ENCODE measurements at places on chromosomes 6 and 20.

GRCh38 chr6:170124150-170124549, 166.7 kb downstream of the DLL1 start:
- DNase-seq, result no peak

- no peak for DNase-seq
Observed at GRCh38 chr20:40029589-40029988, 659.4 kb downstream of the MAFB start.

- no peak for DNase-seq
Observed at GRCh38 chr6:44129841-44130322, 2.5 kb downstream of the TMEM63B start.

DNA sequence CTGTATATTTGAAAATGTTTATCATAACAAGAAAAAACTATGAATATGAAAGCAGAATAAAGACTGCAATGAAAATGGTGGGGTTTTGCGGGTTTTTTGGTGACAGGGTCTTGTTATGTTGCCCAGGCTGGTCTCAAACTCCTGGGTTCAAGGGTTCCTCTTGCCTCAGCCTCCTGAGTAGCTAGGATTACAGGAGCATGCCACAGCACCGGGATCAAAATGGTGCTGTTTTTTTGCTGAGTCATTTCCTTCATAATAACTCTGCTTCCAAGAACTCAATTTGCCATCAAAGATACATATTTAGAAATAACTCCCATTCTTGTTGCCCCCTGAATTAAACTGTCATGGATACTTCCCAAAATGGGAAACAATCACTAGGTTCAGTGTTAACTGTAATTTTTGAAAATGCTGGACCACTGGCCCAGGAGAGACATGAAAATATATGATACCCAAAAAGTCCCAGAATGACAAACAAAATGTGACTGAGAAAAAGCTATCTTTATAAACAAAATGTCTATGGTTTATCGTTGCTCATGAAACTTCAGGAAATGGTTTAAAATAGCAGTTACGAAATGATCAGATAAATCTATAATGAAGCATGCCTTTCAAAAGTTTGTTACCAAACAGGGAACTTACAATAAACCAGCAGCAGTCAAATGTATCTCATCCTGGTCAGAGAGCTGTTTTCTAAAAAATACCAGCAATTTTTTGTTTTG, 32.2 kb downstream of the ILRUN start:
- DNase-seq, result no peak

- no peak for DNase-seq
Observed at GRCh38 chr6:167136376-167136775, 13.5 kb downstream of the CCR6 start.

DNA sequence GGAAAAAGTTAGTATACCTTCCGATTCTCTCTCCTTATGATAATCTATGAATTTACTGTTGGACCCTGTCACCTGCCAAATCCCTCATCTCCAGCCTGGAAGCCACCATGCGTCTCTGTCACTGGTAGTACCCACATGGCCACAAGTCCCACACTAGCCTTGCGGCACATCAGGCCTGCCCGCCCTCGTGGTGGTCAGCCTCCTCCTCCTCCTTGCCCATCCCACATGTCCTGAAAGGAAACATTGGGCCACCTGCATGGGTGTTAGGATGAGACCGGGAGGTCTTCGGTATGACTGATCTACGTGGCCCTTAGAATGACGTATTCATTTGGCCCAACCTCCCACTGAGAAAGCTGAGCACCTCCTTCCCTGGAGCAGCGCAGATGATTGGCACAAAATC, 37.0 kb upstream of the QKI start:
- DNase-seq, result no peak

DNA sequence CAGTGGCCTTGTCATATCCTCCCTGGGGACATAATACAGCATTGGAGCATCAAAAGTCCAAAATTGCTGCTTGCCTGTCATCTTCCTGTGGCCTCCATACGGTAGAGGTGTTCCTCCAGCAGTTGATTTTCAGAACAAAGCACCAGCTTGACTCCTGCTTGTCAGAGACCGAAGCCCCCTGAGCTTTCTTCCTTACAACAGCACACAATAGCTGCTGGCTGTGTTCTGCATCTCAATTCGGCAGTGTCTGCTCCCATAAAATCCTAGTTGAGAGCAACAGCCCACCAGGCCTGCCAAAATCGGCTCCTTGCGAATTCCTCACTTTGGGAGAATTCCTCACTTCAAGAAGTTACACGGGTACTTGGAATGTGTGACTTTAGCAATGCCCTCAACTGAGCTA, 372.9 kb downstream of the SAMD5 start:
- no peak for DNase-seq

DNA sequence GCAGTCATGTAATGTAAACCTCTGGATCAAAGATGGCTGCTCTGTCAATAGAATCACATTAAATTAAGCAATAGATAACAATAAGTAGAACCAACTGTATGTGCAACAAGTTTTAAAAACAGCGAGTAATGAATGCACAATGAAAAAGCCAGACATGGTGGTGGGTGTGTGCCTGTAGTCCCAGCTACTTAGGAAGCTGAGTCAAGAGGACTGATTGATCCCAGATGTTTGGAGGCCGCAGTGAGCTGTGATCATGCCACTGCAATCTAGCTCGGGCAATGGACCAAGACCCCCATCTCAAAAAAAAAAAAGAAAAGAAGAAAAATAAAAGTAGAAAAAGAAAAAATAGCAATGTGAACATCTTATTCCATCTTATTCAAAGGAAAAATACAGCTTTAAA, 558.7 kb upstream of the MMS22L start:
- no peak for DNase-seq

GRCh38 chr6:151765444-151765886, 42.0 kb upstream of the ESR1 start:
- no peak for DNase-seq

DNA sequence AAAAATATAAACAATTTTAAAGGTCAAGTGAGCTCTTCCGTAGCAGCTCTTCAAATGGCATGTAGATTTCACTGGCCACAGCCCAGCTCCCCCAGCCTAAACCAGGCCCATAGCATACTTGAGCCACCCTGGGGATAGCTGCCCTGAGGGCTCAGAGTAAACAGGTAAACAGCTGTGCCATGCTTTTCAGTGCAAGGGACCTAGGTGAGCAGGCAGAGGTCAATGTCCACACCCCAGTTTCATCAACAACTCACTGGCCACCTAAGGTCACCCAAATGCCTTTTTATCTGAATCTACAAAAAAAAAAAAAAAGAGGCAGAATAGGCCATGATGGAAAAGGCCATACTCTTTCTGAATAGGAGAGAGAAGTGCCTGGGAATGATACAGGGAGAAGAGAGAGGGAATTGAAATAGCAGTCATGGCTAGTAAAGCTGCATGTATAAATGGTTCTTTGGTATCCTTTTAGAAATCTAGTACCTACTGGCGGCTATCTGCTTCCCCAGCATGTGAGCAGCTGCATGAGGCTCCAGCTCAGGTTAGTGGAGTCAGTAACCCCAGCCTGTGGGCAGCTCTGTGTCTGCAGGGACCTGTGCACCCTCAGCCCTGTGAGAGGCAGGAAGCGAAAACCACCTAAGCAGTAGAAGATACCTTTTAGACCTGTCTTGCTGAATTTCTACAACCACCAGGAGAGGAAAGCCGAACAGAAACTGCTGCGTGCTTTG, 77.0 kb downstream of the FOXA2 start:
- no peak for DNase-seq

GRCh38 chr6:1144842-1145767, 166.8 kb upstream of the FOXQ1 start:
- DNase-seq, result no peak

DNA sequence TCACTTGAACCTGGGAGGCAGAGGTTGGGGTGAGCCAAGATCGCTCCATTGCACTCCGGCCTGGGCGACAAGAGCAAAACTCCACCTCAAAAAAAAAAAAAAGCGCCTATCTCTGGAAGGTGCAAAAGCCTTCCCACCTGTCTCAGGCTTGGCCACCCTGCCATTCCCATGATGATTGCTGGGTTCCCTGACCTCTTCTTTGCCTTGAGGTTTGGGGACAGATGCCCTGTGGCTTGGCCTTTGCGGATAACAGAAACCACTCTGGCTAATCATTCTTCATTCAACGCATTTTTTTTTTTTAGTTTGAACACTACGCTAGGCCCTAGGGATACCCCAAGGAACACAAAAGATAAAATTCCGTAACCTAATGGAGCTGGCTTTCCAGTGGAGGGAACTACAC, 6.8 kb upstream of the HMGA1 start:
- no peak for DNase-seq

GRCh38 chr6:101226677-101227135, 166.8 kb upstream of the GRIK2 start:
- DNase-seq, result no peak

- no peak for DNase-seq
Observed at GRCh38 chr6:51908243-51908642, 179.2 kb downstream of the PKHD1 start.

DNA sequence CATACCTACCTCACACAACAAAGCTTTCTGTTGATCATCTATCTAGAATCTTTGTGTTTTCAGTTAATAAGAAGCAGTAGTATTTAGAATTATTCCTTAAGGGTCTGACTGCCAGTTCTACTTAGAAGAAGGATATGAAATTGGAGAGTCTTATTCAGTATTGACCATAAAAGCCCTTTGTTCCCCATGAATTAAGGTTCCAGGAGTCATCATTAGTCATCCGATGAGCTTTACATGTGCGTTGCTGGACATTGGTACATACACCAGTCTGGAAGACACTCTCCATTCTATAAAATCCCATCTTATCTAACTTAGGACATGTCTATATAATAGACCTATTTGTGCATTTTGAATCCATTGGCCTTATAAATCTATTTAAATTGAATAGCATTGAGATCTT, 34.4 kb upstream of the RNF217 start:
- DNase-seq, result no peak

DNA sequence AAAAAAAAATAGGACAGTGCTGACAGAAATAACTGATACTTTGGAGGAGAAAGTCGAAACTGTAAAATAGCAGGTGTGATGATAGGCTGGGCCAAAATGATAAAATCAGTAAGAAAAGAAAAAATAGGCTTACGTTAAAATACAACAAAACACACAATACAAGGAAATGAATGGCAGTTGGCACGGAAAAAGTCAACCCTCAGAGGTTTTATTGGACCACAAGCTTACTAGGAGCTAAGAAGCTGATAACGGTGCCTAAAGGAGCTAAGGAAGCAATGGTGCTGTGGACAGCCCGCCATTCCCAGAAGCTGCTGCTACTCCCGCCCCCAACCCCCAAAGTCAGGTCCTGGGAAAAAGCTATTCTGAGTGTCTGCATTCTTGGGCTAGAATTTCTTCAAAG, 55.9 kb upstream of the RNF146 start:
- no peak for DNase-seq

- peak; percentile 20 for DNase-seq
Observed at GRCh38 chr20:37345339-37346235, at the start of gene SRC. Gene SRC (plus strand): TSS chr20:37346140. CDS start chr20:37384154, 38,014 bp downstream.

DNA sequence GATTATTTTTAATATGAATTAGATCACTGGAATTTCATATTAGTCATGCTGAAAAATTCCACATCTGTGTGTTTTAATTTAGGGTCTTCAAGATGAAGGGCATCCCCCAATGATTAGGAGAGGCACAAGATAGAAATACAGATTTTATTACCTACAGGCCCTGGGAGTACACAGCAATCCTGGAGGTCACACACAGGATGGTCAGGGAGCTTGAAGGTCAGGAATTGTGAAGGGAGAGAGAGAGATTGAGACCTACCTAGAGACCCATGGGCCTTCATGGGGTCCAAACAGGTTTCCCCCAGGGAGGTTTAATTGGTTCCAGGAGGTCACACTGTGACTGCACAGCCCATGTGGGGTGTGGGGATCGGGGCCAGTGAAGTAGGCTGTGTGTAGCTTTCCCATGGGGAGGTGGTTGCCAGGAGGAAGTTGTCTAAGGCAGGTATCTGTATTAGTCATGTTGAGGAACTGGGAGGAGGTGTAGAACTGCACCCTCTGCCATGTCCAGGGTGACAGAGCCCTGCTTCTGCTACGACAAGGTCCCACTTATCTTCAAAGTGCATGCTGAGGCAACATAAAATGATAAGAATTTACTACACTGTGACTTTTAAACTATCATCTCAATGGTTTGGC, 18.3 kb downstream of the SNX9 start:
- DNase-seq, result no peak

- DNase-seq, result no peak
Observed at GRCh38 chr20:23582293-23582692, 14.0 kb upstream of the CST9L start.

DNA sequence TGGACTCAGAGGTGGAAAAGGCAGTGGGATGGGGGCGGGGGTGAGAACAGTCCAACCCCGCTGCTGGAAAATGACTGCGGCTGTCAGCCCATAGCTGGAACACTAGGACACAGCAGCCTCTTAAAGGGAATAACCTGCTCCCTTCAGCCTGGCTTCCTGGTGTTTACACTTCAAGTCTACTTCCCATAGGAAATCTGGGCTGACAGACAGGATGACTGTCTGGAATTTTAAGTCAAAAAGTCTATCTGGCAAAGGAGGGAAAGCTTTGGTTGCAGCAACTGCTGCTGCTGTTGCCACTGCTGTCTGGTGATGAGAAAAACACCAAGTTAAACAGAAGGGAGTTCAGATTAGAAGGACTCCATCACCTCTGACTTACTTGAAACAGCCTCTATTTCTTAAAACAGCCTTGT, 44.9 kb downstream of the TNFRSF21 start:
- no peak for DNase-seq

- no peak for DNase-seq
Observed at GRCh38 chr6:2029130-2029794, 216.1 kb downstream of the GMDS start.

DNA sequence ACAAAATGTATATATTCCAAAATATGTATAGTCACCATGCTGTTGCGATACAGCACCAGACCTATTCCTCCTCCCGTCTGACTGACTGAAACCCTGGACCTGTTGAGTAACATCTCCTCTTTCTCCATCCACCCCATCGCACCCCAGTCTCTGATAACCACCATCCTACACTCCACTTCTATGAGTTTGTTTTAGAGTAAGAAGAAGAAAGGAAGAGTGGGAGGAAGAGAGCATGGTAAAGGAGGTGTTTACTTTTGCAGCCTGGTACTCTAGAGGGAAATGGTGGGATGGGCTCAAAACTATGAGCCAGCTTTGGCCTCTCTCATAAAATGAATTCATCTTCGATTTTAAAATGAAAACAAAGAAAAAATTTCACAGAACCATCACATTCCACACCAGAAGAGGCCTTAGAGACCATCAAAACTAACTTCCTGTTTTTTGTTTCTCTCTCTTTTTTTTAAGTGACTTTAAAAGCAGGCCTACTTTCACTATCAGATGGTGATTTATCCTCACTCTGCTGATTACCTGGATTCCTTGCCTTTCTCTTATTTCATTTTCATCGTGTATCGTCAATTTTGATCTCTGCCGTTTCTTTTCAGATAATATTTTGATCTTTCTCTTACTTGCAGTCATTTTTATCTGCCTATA, 16.8 kb upstream of the FUCA2 start:
- no peak for DNase-seq

- no peak for DNase-seq
Observed at GRCh38 chr20:32623667-32624157, 38.6 kb upstream of the NOL4L start.

DNA sequence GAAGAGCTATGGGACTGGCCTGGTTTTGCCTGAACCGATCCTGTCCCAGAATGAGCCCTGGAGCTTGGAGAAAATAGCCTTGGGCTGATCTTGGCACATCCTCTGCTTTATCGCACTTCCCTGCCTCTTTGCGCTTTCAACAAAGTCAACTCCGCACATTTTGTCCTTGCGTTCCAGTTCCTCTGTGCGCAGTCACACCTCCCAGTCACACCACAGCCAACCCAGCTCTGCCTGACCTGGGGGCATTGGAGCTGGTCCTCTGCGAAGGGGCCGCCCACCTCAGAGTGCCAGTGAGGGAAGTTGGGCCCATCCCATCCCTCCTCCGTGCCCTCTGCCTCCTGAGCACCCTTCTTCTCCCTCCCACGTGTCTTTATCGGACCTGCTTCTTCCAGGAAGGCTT, 16.9 kb upstream of the UQCC2 start:
- no peak for DNase-seq

Measured in stimulated activated CD8-positive, alpha-beta memory T cell treated with anti-CD3 and anti-CD28 coated beads, Interleukin-7, amount 100 ng/mL, for 1 hour (primary cell).